NCI-H1436 (cell line): ENCODE measurements at places on chromosomes 16 and 17.

- DNase-seq = no peak
Measured at GRCh38 chr17:37273409-37274051, 102.3 kb upstream of the C17orf78 start.

- no peak for DNase-seq
Measured at GRCh38 chr16:89361751-89362539, 128.4 kb downstream of the ANKRD11 start.

DNA sequence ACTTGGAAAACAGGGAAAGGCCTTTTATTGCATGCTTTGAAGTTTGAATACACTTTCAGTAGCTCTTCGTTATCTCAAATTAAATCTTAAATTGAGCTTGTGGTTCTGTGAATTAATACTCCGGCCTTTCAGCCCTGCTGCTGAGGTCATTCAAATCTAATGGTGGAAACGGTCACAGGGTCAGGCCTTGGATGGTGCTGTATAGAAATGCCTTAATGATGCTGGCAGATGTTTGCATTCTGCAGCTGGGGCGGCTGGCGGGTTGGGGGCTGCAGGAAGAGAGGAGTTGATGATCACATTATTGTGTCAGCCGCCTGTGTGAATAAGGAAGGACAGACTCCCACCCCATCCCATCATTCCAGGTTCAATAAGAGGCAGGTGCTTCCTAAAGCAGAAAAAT, 723.6 kb downstream of the WWOX start:
- no peak for DNase-seq

GRCh38 chr16:57061084-57061905, 31.1 kb upstream of the CPNE2 start:
- no peak for DNase-seq

DNA sequence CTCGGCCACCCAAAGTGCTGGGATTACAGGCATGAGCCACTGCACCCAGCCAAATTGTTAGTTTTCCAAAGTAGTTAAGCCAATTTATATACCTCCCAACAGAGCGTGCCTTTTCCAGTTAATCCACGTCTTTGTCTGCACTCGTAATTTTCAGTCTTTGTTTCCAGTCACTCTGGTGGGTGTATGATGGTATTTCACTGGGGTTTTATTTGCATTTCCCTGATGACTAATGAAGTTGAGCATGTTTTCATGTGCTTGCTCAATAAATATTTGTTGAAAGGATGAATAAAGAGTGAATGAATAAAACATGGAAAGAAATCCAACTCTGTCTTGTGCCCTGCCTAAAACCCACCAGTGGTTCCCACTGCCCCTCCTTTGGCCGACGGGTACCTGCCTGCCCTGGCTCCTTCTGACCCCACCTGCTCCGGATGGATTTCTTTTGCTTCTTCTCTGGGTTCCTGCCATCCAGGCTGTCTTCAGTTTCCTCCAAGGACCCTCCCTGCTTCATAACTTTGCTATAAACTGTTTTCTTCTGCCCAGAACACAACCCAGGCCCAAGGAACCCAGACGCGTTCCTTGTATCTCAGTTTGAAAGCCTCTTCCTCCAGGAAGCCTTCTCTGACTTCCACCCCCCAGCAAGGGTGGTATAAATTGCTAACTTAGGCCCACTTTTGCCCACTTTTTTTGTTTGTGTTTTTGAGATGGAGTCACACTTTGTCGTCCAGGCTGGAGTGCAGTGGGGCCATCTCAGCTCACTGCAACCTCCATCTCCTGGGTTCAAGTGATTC, 3.0 kb upstream of the ABCC1 start:
- no peak for DNase-seq

- DNase-seq = no peak
Measured at GRCh38 chr17:42453439-42453838, 5.2 kb upstream of the ATP6V0A1 start.

GRCh38 chr17:40699371-40699770, 4.2 kb downstream of the KRT24 start:
- no peak for DNase-seq

GRCh38 chr17:62681061-62681938, 53.8 kb downstream of the MRC2 start:
- no peak for DNase-seq

DNA sequence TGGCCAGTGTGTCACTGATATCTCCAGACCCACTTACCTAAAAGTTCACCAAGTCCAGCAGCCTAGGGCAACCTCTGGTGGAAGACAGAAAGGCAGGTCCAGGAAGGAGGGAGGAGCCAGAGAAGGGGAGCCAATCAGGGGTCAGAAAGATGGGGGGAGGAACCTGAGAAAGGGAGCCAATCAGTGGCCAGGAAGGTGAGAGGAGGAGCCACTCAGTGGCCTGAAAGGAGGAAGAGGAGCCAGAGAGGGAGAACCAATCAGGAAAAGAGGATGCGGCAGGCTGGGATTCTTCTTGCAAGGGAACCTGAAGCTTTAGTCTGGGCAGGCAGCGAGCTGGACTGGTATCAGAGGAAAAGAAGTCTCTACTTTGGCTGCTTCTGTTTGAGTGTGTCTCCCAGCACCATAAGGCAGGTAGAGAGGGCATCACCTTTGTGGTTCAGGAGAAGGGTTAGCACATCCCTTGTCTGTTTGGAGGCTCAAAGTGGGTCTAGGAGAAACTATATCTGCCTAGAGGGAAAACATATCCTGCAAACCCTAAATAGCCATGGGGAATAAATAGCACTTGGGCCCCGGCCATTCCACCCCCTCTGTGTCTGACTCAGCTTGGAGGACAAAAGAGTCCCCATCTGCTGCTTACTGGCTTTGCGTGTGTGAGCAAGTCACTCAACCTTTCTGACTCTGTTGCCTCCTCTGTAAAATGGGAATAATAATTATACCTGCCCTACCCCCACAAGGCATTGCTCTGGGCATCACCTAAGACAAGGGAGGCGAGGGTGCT, 43.4 kb upstream of the CRHR1 start:
- peak; percentile 96 for DNase-seq

DNA sequence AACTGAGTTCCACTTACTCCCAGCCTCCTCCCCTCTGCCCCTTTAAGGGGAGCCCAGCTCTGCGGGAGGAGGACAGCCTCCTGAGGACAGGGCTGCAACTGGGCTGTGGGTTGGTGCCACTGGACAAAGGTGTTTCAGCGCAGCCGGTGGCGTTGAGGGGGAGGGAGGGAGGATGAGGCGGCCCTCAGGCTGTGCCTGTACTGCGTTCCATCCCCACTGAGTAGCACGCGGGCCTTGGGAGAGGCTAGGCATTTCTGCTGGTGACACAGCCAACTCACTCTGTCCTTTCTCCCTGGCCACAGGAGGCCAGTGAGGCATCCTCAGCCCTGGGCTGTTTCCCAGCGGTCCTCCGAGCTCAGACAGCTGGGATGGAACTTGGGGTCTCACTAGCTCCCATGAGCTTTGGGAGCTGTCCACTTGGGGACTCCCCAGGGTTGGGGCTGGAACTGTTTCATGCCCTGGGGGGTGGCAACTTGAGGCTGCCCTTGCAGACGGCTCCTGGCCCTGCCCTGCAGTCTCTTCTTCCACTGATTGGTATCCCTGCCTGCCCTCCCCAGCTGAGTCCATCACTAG, 70.5 kb downstream of the MPRIP start:
- no peak for DNase-seq

GRCh38 chr16:20854963-20855362, 45.2 kb downstream of the DCUN1D3 start:
- no peak for DNase-seq

DNA sequence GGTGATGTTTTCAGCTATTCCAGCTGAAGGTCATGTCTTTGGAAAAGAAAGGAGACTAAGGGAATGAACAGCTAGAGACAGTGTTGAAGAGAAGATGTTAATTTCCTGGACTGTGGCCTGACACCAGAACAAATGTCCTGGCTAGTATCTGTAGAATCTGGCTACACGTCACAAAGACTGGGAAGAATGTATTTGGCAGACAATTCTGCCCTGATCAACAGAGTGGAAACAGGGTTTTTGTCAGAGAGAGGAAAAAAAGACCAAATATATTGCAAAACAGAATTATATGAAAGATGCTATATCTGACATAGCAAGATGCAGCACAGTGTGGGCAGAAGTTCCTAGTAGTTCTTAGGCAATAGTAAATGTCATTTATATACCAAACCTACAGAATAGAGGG, 17.0 kb upstream of the ANKFN1 start:
- no peak for DNase-seq

- DNase-seq = no peak
Measured at GRCh38 chr16:49782405-49782804, 73.5 kb downstream of the ZNF423 start.

DNA sequence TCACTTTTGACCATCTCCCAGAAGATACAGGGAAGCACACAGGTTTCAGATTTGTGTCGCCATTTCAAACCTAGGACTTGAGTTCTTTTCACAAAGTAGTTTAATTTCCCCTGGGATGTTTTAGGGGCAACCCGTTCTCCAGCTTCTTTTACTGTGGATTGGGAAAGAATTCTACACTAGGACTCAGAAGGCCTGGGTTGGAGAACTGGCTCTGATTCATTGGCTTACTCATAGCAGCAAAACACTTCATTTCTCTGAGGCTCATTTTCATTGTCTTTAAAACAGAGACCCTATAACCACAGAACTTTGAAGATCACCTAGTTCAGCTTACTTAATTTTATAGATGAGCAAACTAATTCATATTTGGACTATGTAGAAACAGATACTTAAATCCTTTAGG, 175.9 kb upstream of the SALL1 start:
- no peak for DNase-seq

- DNase-seq = peak; percentile 45
Measured at GRCh38 chr16:19879241-19879792, 5.3 kb downstream of the GPRC5B start.

DNA sequence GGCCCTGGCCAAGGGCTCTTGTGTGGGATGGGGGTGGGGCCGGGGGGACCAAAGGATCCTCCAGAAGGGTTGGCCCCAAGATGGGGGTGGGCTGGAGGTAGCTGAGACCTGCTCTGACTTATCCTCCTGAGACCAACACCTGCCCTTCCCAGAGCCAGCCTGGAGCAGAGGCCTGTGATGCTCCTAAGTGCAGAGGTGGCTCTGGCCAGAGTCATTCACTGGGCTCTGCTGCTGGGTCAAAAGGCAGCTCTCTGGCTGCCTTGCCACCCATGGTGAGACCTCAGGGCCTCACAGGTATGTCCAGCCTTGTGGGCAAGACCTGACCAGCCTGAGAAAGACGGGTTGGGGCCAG, 393 bp downstream of the SERPINF2 start:
- DNase-seq = no peak

DNA sequence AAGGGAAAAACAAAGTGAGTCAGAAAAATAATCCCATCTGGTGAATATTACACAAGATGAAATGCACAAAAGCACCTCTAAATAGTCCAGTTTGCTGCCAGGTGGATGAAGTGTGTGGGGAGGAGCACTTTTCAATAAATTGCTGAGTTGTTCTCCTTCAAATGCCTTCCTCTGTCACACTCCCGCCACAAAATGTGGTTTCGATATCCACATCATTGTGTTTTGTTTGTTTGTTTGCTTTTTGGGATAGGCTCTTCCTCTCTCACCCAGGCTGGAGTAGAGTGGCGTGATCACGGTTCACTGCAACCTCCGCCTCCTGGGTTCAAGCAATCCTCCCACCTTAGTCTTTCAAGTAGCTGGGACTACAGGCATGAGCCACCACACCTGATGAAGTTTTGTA, 24.6 kb upstream of the SHISA9 start:
- DNase-seq = no peak

- DNase-seq = no peak
Measured at GRCh38 chr17:68433211-68433610, 24.1 kb downstream of the WIPI1 start.

- no peak for DNase-seq
Measured at GRCh38 chr17:58280480-58281217, at the start of gene MPO. MPO (minus strand) TSS chr17:58280935; CDS start chr17:58280758, 177 bp downstream.

GRCh38 chr16:57071831-57072582, 20.4 kb upstream of the CPNE2 start:
- DNase-seq = no peak

DNA sequence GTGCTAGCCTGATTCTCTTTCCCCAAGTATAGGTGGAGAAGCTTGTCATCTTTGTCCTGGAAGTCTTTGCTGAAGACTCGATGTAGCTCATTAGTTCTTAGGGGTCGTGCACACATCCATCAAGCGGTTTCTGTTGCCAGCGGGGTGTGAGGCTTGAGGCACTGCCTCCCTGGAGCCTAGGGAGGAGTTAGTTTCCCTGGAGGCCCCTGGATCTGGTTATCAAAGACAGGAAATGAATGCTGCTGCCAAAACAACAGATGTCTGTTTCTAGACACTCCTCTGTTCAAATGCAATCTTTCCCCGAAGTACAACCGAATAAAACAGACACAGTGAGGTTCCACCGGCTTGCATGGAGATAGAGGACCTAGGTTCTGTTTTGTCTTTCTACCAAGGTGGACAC, 17.5 kb downstream of the HS3ST4 start:
- DNase-seq = no peak

DNA sequence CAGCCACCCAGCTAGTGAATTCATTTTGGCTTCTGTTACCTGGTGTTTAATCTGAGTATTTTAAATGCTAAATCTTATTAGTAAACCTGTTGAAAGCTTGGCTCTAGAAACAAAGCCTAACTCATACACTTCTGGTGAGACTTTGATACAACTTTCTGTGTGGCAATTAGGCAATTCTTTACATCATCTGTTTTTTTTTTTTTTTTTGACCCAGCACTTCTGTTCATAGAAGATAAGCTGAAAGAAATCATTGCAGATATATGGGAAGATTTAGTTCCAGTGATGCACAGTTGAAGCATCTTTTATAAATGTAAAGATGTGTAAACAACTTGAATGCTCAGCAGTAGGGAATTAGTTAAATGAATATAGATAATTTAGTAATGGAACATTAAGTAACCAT, 21.7 kb upstream of the ABCC11 start:
- no peak for DNase-seq

DNA sequence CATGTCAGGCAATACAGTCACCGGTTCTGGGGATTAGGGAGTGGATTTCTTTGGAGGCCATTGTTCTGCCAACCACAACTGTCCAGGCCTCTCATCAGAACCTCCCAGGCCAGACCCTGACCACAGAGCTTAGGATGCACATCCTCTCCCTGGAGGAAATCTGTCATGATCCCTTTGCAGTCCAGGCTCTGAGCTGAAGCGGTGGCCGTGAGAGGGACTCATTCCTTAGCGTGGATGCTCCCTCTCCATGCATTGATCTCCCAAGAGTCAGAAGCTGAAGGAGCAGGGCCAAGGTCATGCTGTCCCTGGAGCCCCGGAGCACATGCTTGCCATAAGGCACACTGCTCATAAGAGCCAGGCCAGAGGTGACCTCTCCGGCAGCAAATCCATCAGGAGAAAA, 181.4 kb downstream of the COPRS start:
- no peak for DNase-seq

DNA sequence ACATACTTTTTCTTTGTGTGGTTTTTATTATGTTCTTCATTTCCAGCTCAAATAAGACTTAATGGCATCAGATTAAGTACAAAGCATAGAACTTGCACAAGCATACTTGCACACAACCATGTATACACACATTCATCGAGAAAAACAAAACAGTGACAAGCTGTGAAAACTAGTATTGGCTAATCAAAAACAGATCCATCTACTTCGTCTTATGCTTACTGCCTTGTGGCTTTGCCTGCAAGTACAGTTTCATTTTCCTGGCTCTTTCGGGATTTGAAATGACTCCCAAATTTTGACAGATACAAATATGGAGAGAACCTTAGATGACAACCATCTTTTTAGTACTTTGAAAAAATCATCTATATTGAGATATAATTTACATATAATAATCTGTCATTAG, 338.3 kb downstream of the BCAS3 start:
- DNase-seq = no peak
